ENCODE measurements at places on chromosomes 11 and 22. TPM values are rescaled to one million over a fixed set of nuclear protein-coding genes. Genes with fewer than 3 reads are reported as not detected.
A peak's percentile ranks its signal among the peaks of the same experiment; 100 is the strongest.

DNA sequence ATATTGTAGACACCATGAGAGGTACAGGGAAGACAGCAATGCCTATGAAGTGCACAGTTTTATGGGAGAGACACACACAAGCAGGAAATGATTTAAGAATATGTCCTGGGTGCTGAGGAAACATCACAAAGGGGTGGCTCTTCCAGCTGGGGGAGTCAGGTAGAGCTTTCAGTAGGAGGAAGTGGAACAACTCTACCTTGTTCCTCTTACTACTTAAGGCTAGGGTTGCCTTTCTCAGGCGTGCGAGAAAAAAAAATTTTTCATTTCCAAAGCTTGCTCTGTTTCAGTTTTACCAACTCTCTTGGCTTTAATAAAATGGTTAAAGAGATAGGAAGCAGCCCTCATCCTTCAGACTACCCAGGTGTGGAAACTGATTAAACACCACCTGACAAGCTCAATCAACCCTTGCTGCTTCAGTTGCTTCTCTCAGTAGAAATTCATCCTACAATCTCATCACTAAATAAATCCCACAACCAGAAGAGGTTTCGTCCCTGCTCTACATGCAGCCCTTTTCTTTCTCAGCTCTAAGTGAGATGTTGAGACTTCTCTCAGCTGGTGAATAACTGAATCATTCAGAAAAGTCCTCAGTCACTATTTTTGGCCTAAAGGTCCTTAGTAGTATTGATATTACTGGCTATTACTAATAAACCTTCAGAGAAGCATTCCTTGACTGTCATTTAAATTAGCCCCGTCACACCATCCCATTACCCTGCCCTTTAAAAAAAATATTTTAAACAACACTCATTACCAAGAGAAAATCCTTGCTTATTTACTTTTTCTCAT, 5.9 kb downstream of the ABTB2 start:
- DNase-seq = no peak

DNA sequence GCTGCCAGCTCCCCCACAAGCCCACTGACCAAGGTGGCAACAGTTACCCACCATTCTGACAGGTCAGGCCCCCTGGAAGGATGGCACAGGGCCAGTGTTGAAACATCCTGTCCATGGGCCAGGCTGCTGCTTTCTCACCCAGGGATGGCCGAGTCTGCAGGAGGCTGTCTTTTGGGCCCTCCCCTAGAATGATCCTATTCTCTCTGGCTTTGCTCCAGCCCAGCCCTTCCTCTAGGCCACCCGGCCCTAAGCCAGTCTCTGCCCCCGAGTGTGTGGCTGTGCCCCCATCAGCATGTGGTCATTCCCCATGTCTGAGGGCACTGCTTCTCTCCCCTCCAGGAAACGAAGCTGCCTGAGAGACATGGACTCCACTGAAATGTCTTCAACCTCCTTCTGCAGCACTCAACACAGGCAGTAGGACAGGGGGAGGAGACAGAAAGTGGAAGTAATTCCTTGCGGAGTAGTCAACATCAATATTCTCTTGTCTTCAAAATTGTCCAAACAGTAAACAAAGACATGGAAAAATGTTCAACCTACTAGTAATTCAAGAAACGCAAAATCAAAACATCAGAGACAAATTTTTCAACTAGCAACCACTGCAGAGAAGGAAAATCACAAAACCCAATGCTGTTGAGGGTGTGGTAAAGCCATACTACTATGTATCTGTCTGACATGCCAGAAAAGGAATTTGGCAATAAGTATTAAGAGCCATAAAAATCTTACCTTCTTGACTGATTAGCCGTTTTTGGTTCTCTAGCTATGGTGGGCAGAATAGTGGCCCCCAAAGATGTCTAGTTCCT, 5.1 kb upstream of the SCARF2 start:
- no peak for DNase-seq

The PKDREJ gene
- not detected for total RNA-seq

The CRYBA4 gene
- total RNA-seq = not detected

The PTPN5 gene
- total RNA-seq = 0.34 TPM

GRCh38 chr22:26857169-26857568, 199.8 kb downstream of the MIAT start:
- DNase-seq = no peak

The CDKN1C gene
- total RNA-seq = 8.1 TPM

The OR10A3 gene
- total RNA-seq = not detected

- no peak for DNase-seq
These were observed 6.9 kb downstream of the SMPD1 start for GRCh38 chr11:6397156-6397555.

DNA sequence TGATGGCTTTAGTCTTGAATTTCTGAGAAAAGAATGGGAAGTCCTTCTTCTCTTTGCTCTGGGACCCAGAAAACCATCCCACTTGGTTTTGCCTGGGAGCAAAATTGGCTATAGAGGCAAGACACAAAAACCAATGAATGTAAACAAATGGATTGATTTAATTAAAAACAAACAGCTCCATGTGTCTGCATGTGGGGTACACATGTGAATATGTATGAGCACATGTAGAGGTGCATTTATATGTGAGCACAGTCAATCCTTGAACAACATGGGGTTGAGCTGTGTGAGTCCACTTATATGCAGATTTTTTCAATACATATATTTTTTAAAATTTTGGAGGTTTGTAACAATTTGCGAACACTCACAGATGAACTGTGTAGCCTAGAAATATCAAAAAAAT, 87.2 kb downstream of the CCDC81 start:
- no peak for DNase-seq

- DNase-seq = no peak
These were observed 28.0 kb upstream of the OR56B4 start for GRCh38 chr11:6079463-6079862.

DNA sequence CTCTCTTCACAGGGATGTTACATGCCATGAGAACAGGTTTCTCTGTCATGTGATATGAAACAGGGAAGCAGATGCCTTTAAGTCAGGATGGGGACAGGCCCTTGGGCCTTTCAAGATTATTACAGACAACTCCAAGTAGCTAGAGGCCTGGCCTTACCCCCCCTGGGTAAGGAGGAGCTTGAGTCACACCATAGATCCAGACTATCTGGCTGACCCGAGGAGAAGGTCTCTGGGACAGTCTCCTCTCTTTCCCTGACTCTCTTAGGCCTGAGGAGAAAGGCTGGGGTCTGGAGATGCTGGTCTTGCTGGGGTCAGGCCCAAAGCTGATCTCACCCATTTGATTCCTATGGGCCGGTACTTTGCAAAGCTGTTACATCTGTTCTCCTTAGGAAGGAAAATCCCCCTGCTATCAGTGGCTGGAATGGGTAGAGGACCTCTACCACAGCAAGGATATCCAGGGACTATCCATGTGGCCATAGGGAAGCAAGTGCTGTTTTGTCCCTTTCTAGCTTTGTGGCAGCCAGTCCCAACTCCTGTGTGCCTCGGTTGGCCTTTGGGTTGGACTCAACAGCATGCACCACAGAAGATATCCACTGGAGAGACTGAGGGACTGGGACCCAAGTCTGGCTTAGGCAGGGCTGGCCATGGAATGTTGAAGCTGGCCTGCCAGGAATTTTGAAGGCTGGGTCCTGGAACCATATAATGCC, 25.2 kb downstream of the RELT start:
- DNase-seq = no peak

- DNase-seq = no peak
These were observed 42.0 kb downstream of the FBLN1 start for GRCh38 chr22:45544588-45545170.

DNA sequence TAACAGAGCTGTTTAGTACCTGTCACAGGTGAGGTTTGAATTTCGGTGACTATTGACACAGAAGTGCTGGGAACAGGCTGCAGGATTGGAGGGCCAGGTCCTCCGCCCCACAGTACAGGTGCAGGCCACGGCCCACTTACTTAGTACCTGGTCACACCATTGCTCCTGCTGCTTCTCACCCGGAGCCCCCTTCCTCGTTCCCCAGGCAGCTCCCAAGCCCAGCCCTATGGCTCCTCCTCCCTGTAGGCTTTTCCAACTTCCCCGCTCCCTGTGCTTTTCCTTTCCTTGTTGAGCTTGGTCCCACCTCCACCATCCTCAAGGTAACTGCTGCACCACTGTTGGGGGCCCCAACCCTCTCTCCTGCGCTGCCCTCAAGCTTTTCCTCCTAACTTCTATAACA, 27.9 kb upstream of the ANO1 start:
- no peak for DNase-seq

DNA sequence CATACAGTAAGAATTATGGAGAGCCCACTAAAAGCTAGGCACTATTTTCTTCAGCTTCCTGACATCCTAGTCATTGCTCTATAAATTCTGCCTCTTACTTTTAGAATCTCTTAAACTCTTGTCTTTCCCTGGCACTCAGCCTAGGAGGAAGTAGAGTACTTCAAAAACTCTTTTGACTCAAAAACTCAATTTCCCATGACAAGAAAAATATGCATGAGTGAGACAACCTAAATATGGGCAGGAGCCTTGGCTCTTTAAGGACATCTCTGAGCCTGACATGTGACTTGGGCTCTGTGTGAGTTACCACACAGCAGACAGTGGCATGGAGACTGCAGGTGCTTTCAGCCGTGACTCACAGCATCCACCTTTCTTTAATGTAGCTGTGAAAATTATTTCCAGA, 97.5 kb upstream of the CCDC179 start:
- no peak for DNase-seq

The MUC15 gene
- total RNA-seq = not detected

The KCNK7 gene
- total RNA-seq = not detected

GRCh38 chr11:73249304-73249703, 22.8 kb upstream of the P2RY6 start:
- no peak for DNase-seq

DNA sequence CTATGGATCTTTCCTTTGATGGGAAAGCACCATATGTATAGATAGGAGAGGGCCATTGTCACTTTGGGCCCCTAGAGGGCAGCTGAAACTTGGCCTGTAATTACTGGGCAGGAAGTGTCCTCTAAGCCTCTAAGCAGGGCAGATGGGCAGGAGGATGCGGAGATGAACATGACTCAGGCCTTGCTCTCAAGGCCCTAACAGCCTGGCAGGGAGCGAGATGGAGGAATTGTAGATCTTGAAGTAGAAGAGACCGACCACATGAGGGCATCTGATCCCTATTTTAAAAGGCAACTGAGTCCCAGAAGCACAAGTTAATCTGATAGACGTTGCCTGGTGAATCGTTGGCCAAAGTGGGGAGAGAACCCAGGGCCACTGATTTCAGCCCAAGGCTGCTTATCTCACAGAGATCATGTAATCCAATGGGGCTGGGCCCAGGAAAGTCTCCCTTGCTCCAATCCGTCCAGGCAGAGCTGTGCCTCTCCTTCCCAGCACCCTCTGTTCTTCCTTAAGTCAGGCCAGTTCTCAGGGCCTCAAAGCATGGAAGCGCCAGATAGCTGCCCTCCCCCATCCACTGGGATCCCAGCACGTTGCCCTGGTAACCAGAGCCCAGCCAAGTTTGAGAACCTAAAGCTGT, 2.5 kb upstream of the SEPTIN3 start:
- DNase-seq = peak; percentile 72

DNA sequence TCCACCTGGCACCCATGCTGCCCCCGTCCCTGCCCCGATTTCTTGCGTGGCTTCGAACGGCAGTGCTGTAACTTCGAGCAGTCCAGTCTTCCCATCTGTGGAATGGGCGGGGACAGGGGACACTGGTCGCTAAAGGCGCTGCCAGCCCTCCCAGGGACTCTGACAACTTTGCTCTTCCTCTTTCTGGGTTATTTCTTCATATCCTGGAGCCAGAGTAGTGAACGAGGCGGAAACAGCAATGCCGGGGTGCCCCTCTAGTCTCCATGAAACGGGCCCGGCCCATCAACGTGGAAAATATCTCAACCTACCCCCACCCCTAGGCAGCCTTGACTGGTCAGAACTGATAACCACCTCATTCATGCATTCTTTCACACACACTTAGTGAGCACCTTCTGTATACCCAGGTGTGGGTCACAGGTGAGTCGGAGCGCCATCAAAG, 42.8 kb downstream of the TRIOBP start:
- DNase-seq = no peak

DNA sequence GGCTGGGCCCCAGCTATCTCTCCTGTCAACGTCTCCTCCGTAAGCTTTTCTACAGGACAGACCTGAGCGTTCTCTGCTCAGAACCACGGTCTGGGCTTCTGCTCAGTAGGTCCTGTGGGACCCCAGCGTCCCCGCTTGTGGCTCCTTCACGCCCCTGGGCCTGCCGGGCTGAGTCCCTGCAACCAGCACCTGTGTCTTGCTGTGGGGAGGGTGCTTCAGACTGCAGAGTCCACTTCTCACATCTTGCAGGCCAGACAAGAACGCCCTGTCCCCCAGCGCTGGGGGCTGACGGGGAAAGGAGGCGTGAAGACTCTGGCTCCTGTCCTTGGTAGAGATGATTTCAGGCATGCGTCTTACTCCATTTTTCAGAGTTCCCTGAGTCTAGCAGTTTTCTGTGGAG, 1480.8 kb downstream of the BRD1 start:
- DNase-seq = no peak

DNA sequence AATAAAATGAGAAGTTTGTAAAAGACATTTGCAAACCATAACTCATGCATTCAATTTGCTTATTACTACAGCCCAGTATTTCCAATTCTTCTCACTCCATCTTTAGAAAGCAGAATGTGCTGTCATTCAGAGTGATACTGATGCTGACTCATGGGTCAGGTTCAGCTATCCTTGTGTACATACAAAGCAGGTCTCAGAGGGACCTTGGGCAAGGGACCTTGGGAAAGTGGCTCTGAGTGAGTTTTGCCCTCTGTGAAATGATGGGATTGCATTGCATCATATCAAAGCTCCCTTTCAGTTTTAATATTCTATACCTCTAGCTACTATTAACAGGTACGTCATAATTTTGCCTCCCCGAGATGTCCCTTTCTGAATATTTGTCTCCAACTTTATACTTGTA, 848.7 kb downstream of the OPCML start:
- DNase-seq = no peak

DNA sequence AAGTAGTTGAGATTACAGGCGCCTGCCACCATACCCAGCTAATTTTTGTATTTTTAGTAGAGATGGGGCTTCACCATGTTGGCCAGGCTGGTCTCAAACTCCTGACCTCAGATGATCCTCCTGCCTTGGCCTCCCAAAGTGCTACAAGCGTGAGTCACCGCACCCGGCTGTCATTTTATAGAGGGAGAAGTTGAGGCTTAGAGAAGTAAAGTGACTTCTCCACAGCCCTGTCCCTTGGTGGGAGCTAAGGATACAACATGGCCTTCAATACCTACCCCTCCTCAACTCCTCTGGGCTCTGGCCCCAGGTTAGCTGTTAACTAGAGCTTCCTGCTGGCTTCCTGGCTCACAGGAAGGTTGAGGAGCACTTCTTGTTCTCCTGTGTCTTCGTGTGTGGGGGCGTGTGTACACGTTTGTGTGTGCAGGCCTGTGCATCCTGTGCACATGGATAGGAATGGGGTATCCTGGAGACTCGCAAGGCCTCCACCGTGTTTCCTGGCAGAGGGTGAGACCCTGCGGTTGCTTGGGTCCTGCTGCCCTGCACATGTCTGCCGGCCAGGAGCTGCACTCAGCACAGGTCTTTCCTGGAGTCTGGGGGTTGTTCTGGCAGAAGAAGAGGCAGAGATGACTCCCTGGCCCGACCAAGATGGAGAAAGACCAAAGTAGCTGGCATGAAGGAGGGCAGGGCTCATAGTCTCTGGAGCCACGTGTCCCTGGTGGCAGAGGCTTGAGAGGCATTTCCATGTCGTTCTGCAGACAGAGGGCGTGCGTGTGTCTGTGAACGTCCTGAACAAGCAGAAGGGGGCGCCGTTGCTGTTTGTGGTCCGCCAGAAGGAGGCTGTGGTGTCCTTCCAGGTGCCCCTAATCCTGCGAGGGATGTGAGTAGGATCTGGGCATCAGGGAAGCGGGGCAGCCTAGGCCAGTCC, 2.4 kb downstream of the SIDT2 start:
- no peak for DNase-seq

All from glomerular endothelial cell (primary cell).